Kidney epithelial cell (primary cell): ENCODE measurements at places on chromosomes 5 and 9. TPM values are rescaled to one million over a fixed set of nuclear protein-coding genes. Genes with fewer than 3 reads are reported as not detected.
A peak's percentile ranks its signal among the peaks of the same experiment; 100 is the strongest.

DNA sequence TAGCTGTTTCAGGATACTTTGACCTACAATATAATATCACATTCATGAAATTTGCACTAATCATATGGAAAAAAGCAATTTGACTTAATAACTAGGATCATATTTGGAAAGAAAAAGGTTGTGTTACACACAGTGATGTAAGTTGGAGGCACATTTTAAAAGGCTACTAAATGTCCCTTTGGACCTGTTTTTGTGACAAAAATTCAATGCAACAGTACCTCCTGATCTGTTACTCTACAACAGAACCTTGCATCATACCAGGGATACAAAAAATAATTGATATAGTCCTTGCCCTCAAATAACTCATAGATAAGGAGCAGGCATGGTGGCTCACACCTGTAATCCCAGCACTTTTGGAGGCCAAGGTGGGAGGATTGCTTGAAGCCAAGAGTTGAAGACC is 67.1 kb downstream of the BAAT start:
- DNase-seq: no peak

Gene AUH
- total RNA-seq: 11.3 and 16.6 TPM in 2 replicates

GRCh38 chr9:89863141-89863540 is 258.3 kb downstream of the GADD45G start:
- no peak for DNase-seq

DNA sequence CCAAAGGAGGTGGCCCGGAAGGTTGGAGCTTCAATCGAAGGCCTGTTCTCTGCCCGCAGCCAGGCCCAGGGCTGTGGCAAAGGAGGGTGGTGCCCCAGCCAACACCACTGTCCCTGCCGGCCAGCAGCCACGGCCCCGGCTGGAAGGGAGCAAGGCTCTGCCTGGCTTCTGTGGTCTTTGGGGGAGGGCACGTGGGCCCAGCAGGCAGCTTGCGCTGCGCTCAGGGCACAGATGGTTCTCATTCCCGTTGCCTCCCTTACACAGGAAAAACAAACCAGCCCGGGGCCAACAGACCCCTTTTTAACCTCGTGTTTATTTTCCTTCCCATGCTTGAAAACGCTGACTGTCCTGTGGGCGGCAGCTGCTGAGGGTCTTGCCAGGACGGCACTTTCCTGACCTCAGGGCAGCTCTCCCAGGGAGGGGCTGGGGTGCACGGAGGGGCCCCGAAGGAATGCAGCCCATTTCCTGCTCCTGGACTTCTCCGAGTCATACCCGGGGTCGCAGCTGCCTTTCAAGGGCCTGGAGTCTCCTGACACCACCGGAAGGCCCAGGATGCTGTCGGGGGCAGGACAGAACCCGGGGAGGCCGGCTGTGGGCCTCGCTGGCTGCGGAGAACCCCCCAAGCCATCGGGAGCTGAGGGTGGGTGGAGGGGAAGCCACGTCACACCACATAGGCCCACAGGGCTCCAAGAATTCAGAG is 1.1 kb upstream of the GPSM1 start:
- DNase-seq: no peak

- no peak for DNase-seq
Measured at GRCh38 chr9:77793849-77794248, 145.7 kb upstream of the GNA14 start.

- DNase-seq: no peak
Measured at GRCh38 chr5:160353379-160353778, 17.0 kb downstream of the C1QTNF2 start.

Gene NPR3
- 0.07 and 0.13 TPM in 2 replicates for total RNA-seq

Gene ISOC1
- total RNA-seq: 23.9 and 27.0 TPM in 2 replicates

DNA sequence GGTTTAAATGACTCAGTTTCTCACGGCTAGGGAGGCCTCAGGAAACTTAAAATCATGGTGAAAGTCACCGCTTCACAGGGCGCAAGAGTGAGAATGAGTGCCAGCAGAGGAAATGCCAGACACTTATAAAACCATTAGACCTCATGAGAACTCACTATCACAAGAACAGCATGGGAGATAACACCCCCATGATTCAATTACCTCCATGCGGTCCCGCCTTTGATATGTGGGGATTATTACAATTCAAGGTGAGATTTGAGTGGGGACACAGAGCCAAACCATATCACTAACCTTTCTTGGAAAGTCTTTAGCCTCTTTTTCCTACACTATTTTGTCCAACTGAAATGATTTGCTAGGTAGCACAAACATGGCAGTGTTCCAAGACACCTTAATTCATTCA is 533.9 kb upstream of the NUDT12 start:
- no peak for DNase-seq

- no peak for DNase-seq
Measured at GRCh38 chr5:179438461-179438860, 93.2 kb upstream of the ADAMTS2 start.

- DNase-seq: no peak
Measured at GRCh38 chr9:131630205-131630831, 85.0 kb downstream of the PRRT1B start.

DNA sequence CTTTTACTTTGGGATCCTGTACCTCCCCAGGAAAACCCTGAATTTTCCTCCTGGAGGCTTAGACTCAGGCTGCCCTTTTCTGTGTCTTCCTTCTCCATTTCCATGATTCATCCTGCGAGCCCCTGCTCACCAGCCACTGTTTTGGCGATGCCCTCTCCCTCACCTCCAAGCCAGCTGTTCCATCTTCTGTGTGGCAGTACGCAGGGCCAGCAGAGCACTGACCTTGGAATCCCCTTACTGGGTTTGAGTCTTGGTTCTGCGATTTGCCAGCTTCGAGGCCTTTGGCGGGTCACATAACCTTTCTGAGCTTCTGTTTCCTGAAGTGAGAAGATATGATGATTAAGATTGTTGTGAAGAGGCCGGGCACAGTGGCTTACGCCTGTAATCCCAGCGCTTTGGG is 7.2 kb downstream of the PPARGC1B start:
- no peak for DNase-seq

Gene PCDHB11
- total RNA-seq: 1.8 and 3.1 TPM in 2 replicates

DNA sequence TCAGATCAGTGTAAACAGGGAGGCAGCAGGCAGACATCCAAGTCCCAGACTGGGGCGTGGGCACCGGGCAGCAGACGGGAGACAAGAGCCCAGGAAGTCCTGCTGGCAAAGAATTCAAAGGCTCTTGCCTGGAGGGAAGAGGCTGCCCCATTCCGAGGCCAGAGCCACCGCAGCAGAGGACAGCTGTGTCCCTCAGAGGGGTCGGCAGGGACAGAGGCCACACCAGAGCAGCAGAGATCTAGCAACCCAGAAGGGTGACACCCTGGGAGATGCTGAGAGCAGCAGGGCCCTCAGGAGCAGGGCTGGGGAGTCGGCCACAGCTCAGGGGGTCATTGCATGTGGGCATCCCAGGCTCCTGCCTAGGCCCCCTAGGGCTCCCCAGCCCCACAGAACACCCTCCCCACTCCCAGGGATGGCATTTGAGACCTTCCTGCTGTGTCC is 29.1 kb downstream of the ADAMTS2 start:
- no peak for DNase-seq

GRCh38 chr9:116763770-116764169 is 76.7 kb downstream of the TRIM32 start:
- DNase-seq: no peak

- DNase-seq: no peak
Measured at GRCh38 chr5:134738963-134739661, 764 bp downstream of the CAMLG start.

Gene NDFIP1
- 52.1 and 54.3 TPM in 2 replicates for total RNA-seq

Gene FOXD4L5
- total RNA-seq: 0.04 and 0.27 TPM in 2 replicates

DNA sequence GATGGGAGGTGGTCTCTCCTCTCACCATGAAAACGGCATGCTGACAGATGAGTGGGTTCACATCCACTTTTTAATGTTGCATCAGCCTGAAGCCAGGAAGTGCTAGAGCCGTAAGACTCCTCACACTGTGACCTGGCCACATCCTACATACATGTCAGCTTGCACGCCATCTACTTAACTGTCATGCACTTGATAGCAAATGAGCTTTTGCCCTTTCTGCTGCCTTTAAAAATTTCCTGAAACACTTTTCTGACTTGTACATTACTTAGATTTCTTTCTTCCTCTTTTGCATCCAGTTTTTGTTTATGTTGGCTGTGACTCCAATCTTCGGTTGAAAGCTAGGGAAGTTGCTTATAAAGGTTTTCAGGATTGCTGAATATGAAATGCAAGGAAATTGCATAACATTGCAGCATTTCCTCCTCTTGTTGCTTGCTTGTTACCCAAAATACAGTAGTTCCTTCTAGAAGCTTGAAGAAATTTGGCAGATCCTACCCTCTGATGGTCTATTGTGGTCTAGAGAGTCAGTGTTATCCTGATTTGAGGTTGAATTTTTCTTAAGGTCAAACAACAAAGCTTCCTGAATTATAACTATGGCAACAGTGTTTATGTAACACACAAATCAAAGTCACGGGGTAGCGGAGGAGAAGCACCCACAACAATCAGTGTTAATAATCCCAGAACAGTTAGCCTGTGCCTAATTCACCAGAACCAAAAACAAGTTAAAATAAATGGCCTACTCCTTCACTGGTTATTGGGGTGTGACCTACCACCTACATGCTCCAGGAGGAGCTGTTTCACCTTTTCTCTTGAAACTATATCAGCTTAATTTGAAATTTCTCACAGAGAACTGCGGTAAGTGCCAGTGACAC is 232.5 kb downstream of the ARHGAP26 start:
- DNase-seq: no peak

Gene DMRTA1
- 0.92 and 1.1 TPM in 2 replicates for total RNA-seq

Gene PCDHA1
- not detected in 2 replicates for total RNA-seq

DNA sequence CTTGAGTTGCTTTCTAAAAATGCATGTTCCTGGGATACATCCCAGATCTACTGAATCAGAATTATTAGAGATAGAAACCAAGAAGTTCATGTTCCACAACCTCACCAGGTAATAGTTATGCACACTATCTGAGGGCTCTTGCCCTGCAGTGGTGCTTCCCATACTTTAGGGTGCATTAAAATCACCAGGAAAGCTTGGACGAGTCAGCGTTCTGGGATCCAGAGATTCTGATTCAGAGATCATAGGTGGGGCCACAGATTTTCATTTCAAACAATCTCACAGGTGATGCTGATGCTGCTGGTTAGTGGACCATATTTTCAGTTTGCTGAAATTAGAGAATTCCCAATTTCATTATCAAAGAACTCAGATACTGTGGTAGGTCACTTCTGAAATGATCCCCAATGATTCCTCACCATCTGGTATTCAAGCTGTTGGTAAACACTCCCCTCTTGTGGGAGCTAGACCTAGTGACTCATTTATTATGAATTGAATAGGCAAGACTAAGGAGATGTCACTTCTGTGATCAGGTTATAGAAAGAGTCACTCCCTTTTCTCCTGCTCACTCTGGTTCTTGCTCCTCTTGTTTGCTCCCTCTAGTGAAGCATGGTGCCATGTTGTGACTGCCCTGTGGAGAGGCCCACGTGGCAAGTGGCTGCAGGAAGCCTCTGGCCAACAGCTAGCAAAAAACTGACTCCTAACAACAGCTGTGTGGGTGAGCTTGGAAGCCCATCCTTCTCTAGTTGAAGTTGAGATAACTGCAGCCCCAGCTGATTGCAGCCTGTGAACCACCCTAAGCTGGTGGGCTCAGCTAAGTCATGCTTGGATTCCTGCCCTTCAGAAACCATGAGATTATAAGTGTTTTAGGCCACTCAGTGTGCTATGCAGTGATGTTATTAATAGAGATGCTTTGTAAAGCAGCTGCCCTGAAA is 59.8 kb downstream of the SH3TC2 start:
- no peak for DNase-seq

GRCh38 chr5:17964067-17964466 is 329.8 kb downstream of the TAF11L14 start:
- DNase-seq: no peak

Gene IFNK
- not detected in 2 replicates for total RNA-seq

GRCh38 chr5:137836298-137836697 is 31.4 kb upstream of the MYOT start:
- no peak for DNase-seq

DNA sequence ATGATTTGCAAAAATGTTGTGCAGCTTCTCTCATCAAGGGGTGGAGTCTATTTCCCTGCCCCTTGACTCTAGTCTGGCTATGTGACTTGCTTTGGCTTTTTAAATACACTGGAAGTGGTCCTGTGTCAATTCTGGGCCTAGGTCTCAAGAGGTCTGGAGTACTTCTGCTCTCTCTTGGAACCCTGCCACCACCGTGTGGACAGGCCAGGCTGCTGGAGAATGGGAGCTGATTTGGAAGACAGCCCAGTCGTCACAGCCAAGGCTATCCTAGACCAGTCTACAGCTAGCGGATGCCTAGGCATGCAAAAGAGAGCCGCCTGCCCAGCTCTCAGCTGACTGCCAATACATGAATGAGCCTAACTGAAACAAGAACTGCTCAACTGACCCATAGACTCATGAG is 56.7 kb upstream of the CLINT1 start:
- no peak for DNase-seq

Gene DAPK1
- 23.5 and 25.2 TPM in 2 replicates for total RNA-seq

DNA sequence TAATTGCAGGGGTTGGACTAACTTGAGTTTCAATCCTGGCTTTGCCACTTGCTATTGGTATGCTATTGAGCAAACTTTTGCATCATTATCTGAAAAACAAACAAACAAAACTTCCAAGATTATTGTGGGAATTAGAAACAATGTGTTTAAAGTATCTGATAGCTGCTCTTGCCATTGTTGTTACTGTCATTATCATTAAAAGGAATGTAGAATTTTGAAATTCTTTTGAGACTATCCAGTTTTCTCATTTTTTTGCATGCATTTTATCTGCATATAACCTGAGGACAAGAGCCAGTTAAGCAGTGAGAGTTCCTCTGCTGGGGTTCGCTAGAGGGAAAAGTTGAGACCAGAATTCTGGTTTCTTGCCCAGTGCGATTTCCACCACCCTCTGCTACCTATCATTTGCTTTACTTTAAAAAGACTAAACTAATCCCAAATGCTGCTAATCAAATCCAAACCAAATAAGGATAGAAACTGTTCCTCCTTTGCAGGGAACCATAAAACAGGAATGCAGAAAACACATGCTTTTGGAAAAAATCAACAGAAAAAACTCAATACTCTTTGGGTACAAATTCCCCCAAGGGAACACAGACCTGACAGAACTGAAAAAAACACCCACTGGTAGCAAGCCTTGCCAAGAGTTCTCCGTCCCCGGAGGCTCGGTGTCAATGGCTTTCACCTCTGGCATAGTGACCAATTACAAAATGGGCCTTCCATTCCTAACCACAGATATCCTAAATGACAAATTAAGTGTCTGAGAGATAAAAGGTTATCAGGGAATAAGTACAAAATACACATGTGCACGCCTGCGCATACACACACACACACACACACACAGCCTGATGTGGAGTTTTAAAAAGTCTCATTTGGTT is 373.7 kb downstream of the ARL15 start:
- DNase-seq: no peak

Gene INSYN2B
- 0.07 and 0.17 TPM in 2 replicates for total RNA-seq

GRCh38 chr9:88749420-88749819 is 214.4 kb downstream of the NXNL2 start:
- no peak for DNase-seq

DNA sequence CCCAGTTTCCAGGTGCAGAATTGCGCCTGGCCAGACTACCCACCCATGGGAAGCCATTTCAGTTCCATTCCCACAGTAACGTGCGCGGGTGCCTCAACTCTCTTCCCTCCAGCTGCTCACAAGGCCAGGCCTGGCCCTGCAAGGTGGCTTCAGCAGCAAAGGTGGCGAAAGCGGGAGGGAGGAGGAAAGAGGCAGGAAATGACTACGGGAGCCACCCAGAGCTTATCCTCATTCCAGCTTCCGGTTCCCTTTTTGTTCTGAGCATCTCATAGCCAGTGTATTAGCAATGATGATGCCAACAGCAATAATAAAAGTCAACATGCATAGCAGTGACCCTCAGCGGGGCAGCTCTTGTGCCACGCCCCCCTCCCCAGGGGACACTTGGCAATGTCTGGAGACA is 101.5 kb upstream of the BOD1 start:
- no peak for DNase-seq

Gene CARTPT
- total RNA-seq: not detected in 2 replicates

Gene PPP3R2
- not detected in 2 replicates for total RNA-seq

GRCh38 chr5:88660947-88661805 is 221.8 kb downstream of the MEF2C start:
- peak; percentile 39 for DNase-seq
